Choroid plexus epithelial cell (primary cell): ENCODE measurements at places on chromosomes 16 and 17.
A peak's percentile ranks its signal among the peaks of the same experiment; 100 is the strongest.

GRCh38 chr16:35744726-35745125 is 2285.3 kb downstream of the TP53TG3F start:
- DNase-seq, result no peak

DNA sequence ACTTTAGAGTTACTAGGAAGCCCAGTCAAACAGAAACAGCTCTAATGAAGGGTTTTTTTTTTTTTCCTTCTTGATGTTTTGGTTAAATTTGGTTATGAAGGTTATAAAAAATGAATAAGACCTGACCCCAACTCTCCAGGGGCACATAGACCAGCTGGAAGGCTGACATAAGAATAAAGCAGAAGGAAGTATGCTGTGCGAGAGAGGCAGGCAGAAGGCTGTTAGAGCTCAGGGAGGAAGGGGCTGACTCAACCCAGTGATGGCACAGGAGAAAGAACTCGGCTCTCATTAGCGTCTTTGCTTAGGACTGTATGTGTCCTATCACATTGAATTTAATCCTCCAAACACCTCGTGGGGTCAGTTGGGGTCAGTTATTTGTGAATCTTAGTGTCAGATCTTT is 474.6 kb downstream of the PMP22 start:
- DNase-seq, result peak; percentile 80

DNA sequence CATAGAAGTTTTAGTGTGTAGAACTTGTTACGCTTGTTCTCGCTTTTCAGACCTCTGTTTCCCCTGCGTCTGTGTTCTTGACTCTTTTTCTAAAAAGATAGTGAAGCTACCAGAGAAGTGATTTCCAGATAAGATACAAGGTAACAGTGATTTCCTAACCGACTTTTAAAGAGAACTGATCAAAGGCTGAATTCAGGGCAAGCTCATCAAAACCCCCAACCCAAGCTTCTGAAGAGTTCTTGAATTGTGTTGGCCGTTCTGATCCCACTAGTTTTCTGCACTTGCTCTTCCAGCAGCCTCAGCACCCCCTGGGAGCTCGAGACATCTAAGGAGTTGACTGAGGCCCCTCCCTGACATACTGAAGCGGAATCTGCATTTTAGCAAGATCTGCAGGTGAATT is 12.7 kb upstream of the NSMCE1 start:
- no peak for DNase-seq

DNA sequence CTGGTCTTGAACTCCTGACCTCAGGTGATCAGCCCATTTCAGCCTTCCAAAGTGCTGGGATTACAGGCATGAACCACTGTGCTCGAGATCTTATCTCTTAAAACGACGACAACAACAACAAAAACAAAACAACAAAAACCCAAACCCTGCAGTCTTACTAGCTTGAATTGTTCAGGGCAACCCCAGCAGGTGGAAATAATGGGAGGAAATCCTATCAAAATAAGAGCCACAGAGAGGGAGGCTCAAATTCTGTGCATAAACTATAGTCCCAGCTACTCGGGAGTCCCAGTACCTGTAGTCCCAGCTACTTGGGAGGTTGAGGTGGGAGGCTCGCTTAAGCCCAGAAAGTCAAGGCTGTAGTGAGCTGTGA is 16.5 kb upstream of the ATP6V0A1 start:
- no peak for DNase-seq

- no peak for DNase-seq
Measured at GRCh38 chr17:56710986-56711385, 117.5 kb downstream of the NOG start.

DNA sequence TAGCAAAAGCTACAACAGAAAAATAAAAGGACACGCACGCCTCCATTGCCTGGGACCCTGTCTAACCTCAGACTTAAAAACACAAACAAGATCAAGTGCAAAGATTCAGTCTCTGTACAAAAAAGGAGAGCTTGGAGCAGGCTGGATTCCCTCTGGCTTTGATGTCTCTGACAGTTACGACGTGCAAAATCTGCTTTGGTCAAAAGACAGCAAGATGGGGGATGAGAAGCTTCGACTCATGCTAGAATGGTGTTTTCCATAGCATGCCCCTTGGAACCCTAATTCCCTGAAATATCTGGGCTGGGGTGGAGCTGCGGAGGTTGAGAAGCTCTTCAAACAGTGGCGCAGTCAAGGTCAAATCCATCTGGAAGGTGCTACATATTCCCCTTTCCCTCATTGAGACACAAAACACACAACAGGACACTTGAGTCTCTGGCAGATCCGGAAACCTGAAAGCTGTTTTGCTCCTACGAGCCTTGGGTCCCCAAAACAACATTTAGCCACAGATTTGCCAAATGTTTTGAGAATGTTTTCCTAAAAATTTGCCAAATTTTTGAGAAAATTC is 9.1 kb downstream of the MYH11 start:
- no peak for DNase-seq

GRCh38 chr17:59400858-59401257 is 69.4 kb downstream of the YPEL2 start:
- DNase-seq, result peak; percentile 12

DNA sequence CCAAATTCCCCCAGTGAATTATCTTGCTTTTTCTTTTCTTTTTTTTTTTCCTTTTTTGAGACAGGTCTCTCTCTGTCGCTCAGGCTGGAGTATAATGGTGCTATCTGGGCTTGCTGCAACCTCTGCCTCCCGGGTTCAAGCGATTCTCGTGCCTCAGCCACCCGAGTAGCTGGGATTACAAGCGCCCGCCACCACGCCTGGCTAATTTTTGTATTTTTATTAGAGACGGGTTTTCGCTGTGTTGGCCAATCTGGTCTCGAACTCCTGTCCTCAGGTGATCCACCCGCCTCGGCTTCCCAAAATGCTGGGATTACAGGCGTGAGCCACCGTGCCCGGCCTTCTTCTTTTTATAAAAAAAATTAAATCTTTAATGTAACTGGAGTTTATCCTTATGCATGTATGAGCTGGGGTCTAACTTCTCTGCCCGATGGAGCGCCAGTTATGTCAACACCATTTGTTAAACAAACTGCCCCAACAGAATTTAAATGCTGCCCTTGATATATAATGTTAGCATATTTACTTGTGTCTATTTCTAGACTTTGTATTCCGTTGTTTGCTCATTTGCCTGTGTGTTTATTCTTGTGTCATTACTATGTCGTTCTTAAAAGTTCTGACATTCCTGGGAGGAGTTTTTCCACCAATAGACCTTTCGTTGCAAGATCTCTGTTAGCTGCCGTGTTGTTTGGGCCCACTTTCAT is 535 bp upstream of the AURKB start:
- DNase-seq, result no peak

GRCh38 chr17:5526821-5527598 is 40.6 kb downstream of the MIS12 start:
- peak; percentile 86 for DNase-seq

- no peak for DNase-seq
Measured at GRCh38 chr16:55089600-55089999, 158.9 kb downstream of the IRX5 start.

- peak; percentile 19 for DNase-seq
Measured at GRCh38 chr17:55238931-55239297, 25.8 kb upstream of the HLF start.

- no peak for DNase-seq
Measured at GRCh38 chr17:79089720-79090442, 15.3 kb downstream of the ENGASE start.

GRCh38 chr16:57422026-57422944 is 17.7 kb downstream of the CCL17 start:
- DNase-seq, result peak; percentile 82
